GM12878 (cell line): ENCODE measurements at places on chromosomes 2 and 18. TPM values are rescaled to one million over a fixed set of nuclear protein-coding genes. Genes with fewer than 3 reads are reported as not detected.

Gene GNAL
- 0.20 and 0.24 TPM in 2 replicates for polyA plus RNA-seq

Gene CTLA4
- not detected in 2 replicates for polyA plus RNA-seq

Gene CXCR4
- 55.7 and 62.9 TPM in 2 replicates for polyA plus RNA-seq

Gene MC2R
- polyA plus RNA-seq: not detected in 2 replicates

Gene RPRM
- polyA plus RNA-seq: 0.11 and 0.17 TPM in 2 replicates
